ENCODE measurements at places on chromosomes 2 and 18. TPM values are rescaled to one million over a fixed set of nuclear protein-coding genes. Genes with fewer than 3 reads are reported as not detected.

The ANKRD29 gene
- total RNA-seq, result 0.70 TPM

- DNase-seq, result peak; percentile 14
- H3K4me3 ChIP-seq, result no peak overlapping the region
- no peak overlapping the region for H3K27ac ChIP-seq
- no peaks in the 10 kb centered on the region for H3K36me3 ChIP-seq
- H3K27me3 ChIP-seq, result no peaks in the 10 kb centered on the region
Observed at GRCh38 chr18:40413160-40413559, 1541.9 kb upstream of the PIK3C3 start.

The UGT1A5 gene
- total RNA-seq, result not detected

DNA sequence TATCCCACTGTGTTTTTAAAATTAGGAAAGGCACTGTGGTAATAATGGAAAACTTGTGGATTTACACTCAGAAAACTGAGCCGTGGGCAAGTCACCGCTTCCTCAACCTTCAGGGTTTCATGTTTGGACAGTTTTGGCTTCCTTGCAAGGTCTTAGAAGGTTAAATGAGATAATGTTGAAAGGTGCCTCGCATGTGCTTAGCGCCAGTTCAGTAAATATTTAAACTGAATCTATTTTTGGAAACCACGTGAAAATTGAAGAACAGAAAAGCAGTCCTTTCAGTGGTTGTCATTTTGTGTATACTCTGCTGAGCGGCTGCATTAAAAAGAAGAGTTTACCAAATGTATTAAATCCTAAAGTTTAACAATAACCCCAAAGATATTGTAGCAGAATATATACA, 15.2 kb upstream of the AGAP1 start:
- H3K36me3 ChIP-seq, result no peaks in the 10 kb centered on the region
- H3K27ac ChIP-seq, result no peak overlapping the region
- H3K4me1 ChIP-seq, result no peaks in the 10 kb centered on the region
- H3K27me3 ChIP-seq, result peaks cover 4% of the 10 kb centered on the region
- H3K4me3 ChIP-seq, result no peak overlapping the region

DNA sequence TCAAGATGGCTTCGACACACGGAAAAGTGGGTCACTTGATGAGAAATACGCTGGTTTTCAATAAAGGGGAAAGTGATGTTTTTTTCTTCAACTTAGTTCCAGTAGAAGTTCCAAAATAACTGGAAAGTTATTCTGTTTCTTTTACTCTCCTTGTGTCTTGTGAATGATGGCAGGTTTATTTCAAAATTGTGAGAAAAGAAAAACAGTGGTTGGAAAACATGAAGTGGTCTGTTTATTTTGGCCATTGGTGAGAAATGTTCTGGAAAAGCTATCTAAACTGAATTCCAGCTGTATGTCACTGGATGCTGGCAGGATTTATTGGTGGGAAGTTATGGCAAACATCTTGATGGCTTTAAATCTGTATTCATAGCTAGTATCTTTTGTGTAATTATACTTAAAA, 484.1 kb downstream of the DCC start:
- H3K27ac ChIP-seq, result no peak overlapping the region
- no peaks in the 10 kb centered on the region for H3K4me1 ChIP-seq
- no peaks in the 10 kb centered on the region for H3K36me3 ChIP-seq

DNA sequence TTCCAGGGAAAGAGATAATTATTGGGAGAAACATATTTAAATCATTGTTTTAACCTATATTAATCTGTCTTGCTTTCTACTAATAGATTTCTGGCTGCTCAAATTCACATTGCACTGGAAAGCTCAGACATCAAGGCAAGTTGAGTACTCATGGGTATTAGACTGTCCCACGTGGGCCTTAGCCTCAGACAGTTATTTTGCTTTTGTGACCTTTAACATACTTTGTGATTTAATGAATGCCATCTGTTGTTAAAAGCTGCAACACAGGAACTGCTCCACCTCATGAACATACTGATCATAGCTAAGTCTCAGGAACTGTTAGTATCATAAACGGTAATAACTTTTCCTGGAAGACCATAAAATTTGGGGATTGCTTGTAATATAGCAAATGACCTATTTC, 2.7 kb upstream of the LCT start:
- H3K27me3 ChIP-seq, result no peaks in the 10 kb centered on the region
- H3K27ac ChIP-seq, result no peak overlapping the region
- H3K4me1 ChIP-seq, result peaks cover 10% of the 10 kb centered on the region
- peak; percentile 73 for DNase-seq
- H3K36me3 ChIP-seq, result peaks cover 4% of the 10 kb centered on the region

- H3K27ac ChIP-seq, result no peak overlapping the region
- H3K27me3 ChIP-seq, result no peaks in the 10 kb centered on the region
- no peak overlapping the region for H3K4me3 ChIP-seq
- no peaks in the 10 kb centered on the region for H3K4me1 ChIP-seq
- peaks cover 16% of the 10 kb centered on the region for H3K36me3 ChIP-seq
Observed at GRCh38 chr2:44314362-44314761, 39.1 kb downstream of the SLC3A1 start.

The OBSL1 gene
- total RNA-seq, result 88.1 TPM

DNA sequence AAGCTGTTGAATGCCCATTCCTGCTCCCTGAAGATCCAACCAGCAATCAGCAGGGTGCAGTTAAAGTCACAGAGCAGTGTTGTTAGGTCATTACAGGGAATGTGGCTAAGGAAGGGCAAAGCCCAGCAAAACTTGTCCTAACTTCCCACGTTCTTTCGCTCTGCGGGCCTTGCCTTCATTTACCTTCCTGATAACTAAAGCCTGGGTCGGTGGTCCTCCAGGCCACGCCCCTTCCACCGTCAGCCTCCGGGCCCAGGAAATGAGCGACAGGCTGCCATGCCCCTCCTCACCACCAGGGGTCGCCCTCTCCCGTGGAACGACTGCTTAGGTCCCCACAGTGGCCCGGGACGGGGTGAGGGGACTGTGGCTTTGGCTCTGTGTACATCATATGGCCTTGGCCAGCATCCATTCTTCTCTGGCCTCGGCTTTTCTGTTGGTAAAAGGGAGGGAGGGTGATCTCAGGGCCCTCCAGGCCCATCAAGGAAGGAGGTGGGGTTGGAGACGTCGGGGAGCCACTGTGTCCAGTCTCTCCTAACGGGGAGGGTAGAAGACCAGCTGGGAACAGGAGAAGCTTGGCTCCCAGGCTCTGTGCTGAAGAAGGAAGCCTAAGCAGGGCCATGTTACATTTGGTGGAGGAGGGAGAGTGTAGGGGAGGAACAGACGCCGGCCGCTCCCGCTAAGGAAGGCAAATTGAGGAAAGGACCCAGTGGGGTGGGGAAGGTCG, 2.2 kb downstream of the SH2D6 start:
- H3K4me1 ChIP-seq, result peaks cover 31% of the 10 kb centered on the region
- peak; percentile 56 for DNase-seq
- H3K36me3 ChIP-seq, result no peaks in the 10 kb centered on the region
- peak overlapping the region; percentile 14 for H3K4me3 ChIP-seq
- no peaks in the 10 kb centered on the region for H3K27me3 ChIP-seq

The LRRTM4 gene
- total RNA-seq, result 0.59 TPM

GRCh38 chr2:191666226-191666625, 11.7 kb upstream of the NABP1 start:
- H3K4me3 ChIP-seq, result no peak overlapping the region
- H3K36me3 ChIP-seq, result no peaks in the 10 kb centered on the region
- H3K27me3 ChIP-seq, result no peaks in the 10 kb centered on the region
- peaks cover 17% of the 10 kb centered on the region for H3K4me1 ChIP-seq

The SLC8A1 gene
- 33.5 TPM for total RNA-seq

GRCh38 chr2:1652034-1652790, 92.1 kb downstream of the PXDN start:
- H3K27me3 ChIP-seq, result no peaks in the 10 kb centered on the region
- H3K4me1 ChIP-seq, result peaks cover 45% of the 10 kb centered on the region
- peaks cover 17% of the 10 kb centered on the region for H3K36me3 ChIP-seq
- H3K27ac ChIP-seq, result peak overlapping the region; percentile 99
- H3K4me3 ChIP-seq, result no peak overlapping the region
- DNase-seq, result no peak

The MAP2 gene
- 15.9 TPM for total RNA-seq

GRCh38 chr2:25276569-25277465, 64.9 kb downstream of the DNMT3A start:
- H3K4me3 ChIP-seq, result peak overlapping the region; percentile 44
- H3K4me1 ChIP-seq, result peaks cover 19% of the 10 kb centered on the region
- DNase-seq, result no peak

DNA sequence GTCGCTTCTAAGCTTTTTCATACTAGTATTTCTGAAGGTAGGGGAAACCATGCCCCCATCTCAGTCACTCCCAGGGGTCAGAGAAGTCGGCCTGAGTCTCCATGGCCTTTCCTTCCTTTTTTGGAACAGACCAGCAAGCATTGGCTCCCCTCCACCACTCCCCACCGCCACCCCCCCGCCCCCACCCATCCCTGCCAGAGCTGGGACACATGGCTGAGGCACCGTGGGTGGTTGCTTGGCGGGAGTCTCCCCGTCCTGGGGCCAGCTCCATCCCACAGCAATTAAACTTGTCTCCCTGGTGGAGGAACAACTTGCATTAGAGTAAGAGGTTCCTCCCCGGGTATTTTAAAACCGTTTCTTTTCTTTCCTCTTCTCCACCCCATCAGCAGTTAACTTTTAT, 100.8 kb upstream of the TFPI start:
- no peaks in the 10 kb centered on the region for H3K27me3 ChIP-seq
- H3K36me3 ChIP-seq, result no peaks in the 10 kb centered on the region
- no peak overlapping the region for H3K4me3 ChIP-seq

The LOXHD1 gene
- total RNA-seq, result not detected

- no peak overlapping the region for H3K27ac ChIP-seq
- DNase-seq, result peak; percentile 6
- no peaks in the 10 kb centered on the region for H3K36me3 ChIP-seq
- H3K4me1 ChIP-seq, result no peaks in the 10 kb centered on the region
- no peak overlapping the region for H3K4me3 ChIP-seq
- H3K27me3 ChIP-seq, result peaks cover 7% of the 10 kb centered on the region
Observed at GRCh38 chr2:94956797-94957391, 68.6 kb upstream of the MAL start.

- peak overlapping the region; percentile 83 for H3K4me3 ChIP-seq
- H3K36me3 ChIP-seq, result no peaks in the 10 kb centered on the region
- peak overlapping the region; percentile 97 for H3K27ac ChIP-seq
Observed at GRCh38 chr2:177264209-177264692, 276 bp downstream of the NFE2L2 start.

DNA sequence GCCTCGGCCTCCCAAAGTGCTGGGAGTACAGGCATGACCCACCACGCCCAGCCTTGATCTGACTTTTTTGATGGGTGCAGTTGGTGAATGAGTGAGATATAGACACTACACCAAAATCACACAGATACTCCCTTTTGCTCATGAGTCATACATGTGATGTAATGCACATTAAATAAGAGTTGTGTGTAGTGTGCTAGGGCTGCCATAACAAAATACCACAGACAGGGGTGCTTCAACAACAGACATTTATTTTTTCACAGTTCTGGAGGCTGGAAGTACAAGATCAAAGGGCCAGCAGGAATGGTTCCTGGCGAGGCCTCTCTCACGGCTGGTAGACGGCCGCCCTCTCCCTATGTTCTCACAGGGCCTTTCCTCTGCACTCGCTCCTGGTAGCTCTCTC, 46.6 kb downstream of the GBX2 start:
- H3K27me3 ChIP-seq, result no peaks in the 10 kb centered on the region
- H3K36me3 ChIP-seq, result no peaks in the 10 kb centered on the region
- no peak overlapping the region for H3K27ac ChIP-seq
- H3K4me1 ChIP-seq, result no peaks in the 10 kb centered on the region

The MOB4 gene
- total RNA-seq, result 31.0 TPM

DNA sequence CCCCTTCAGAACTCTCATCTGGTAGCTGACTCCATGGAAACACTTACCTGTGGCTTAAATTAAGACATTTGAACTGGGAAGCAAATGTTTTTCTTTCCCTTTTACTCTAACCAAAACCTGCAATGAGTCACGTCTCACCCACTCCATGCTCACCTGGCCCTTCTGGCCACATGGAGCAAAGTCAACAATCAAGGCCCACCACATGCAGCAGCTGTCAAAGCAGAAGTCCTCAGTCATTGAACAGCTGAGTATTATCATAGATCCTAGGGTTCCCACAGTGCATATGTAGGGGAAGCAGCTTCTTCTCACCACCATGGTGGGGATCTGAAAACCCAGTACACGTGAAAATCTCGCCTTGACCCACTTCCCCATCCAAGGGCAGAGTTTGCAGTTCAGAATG, 12.3 kb upstream of the MEP1B start:
- H3K4me1 ChIP-seq, result no peaks in the 10 kb centered on the region
- no peak overlapping the region for H3K4me3 ChIP-seq

The UGT1A3 gene
- total RNA-seq, result not detected

The THSD7B gene
- total RNA-seq, result 0.14 TPM

The TTC39C gene
- total RNA-seq, result 10.4 TPM

GRCh38 chr2:55419233-55419678, 400 bp downstream of the CCDC88A start:
- no peaks in the 10 kb centered on the region for H3K36me3 ChIP-seq
- H3K27ac ChIP-seq, result peak overlapping the region; percentile 82
- DNase-seq, result peak; percentile 27
- H3K27me3 ChIP-seq, result no peaks in the 10 kb centered on the region

- peaks cover 16% of the 10 kb centered on the region for H3K4me1 ChIP-seq
- no peak for DNase-seq
- H3K4me3 ChIP-seq, result peak overlapping the region; percentile 37
- no peaks in the 10 kb centered on the region for H3K27me3 ChIP-seq
Observed at GRCh38 chr18:63236921-63237846, 82.4 kb downstream of the BCL2 start.

DNA sequence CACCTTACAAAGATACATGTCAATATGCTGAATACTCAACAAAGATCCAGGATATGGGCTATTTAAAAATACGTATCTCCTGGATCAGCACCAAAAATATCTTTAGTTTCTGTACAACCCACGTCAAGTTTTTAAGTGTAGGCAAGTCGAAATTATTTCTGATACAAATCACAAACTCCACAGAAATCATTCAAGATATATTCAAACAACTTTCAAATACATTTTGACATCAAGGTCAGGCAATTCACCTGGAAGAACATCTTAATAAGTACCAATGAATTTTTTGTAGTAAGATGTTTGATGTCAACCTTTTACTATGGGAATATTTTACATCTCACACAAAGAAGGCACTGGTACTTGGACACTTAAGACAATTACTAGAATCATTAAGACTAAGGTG, 86.2 kb downstream of the CUL3 start:
- H3K27me3 ChIP-seq, result no peaks in the 10 kb centered on the region
- no peaks in the 10 kb centered on the region for H3K4me1 ChIP-seq
- peaks cover 53% of the 10 kb centered on the region for H3K36me3 ChIP-seq
- H3K27ac ChIP-seq, result no peak overlapping the region
- no peak overlapping the region for H3K4me3 ChIP-seq

- H3K36me3 ChIP-seq, result no peaks in the 10 kb centered on the region
- DNase-seq, result peak; percentile 64
- peak overlapping the region; percentile 51 for H3K27ac ChIP-seq
- no peak overlapping the region for H3K4me3 ChIP-seq
- H3K27me3 ChIP-seq, result no peaks in the 10 kb centered on the region
Observed at GRCh38 chr2:188046437-188046836, 245.2 kb upstream of the GULP1 start.

All from astrocyte (in vitro differentiated cells and primary cell).